Panc1 (cell line): ENCODE measurements at places on chromosomes 2 and 18. TPM values are rescaled to one million over a fixed set of nuclear protein-coding genes. Genes with fewer than 3 reads are reported as not detected.

CNDP1 gene
- not detected for total RNA-seq

GREB1 gene
- total RNA-seq, result 0.90 TPM

TNS1 gene
- total RNA-seq, result 0.49 TPM

CPO gene
- not detected for total RNA-seq

PDE11A gene
- not detected for total RNA-seq

EVX2 gene
- not detected for total RNA-seq

RFTN2 gene
- not detected for total RNA-seq

OSR1 gene
- total RNA-seq, result 4.4 TPM

UGT1A3 gene
- total RNA-seq, result not detected

ZBTB7C gene
- 0.03 TPM for total RNA-seq

SLC23A3 gene
- 3.3 TPM for total RNA-seq
